ENCODE measurements at places on chromosomes 7 and 10. TPM values are rescaled to one million over a fixed set of nuclear protein-coding genes. Genes with fewer than 3 reads are reported as not detected.

Gene PNLIP
- total RNA-seq = not detected

Gene CALHM3
- not detected for total RNA-seq

Gene AGMO
- total RNA-seq = 0.93 TPM

Gene ITPRID1
- not detected for total RNA-seq

Gene TMEM72
- not detected for total RNA-seq

Gene RBP4
- total RNA-seq = 0.06 TPM

Gene RTKN2
- total RNA-seq = 2.9 TPM

Gene IFIT3
- 32.0 TPM for total RNA-seq

Gene RASA4B
- total RNA-seq = 19.4 TPM

Gene NOS3
- 3.7 TPM for total RNA-seq

Gene CDH23
- total RNA-seq = 0.26 TPM

Gene PLXNA4
- 2.0 TPM for total RNA-seq

Gene SLC18A3
- total RNA-seq = not detected

Gene ARHGEF5
- 2.0 TPM for total RNA-seq

Gene TCERG1L
- total RNA-seq = not detected

Gene PON1
- not detected for total RNA-seq

Gene MRLN
- total RNA-seq = not detected

Gene APBB1IP
- not detected for total RNA-seq

Gene FFAR4
- total RNA-seq = not detected

Gene FERD3L
- total RNA-seq = not detected

Gene RARRES2
- not detected for total RNA-seq
